ENCODE measurements at places on chromosomes 13 and 19.

- H3K36me3 ChIP-seq, result peaks cover 6% of the 10 kb centered on the region
- H3K27me3 ChIP-seq, result no peaks in the 10 kb centered on the region
- no peak for DNase-seq
Observed at GRCh38 chr19:3658004-3658869, 31.6 kb upstream of the CACTIN start.

DNA sequence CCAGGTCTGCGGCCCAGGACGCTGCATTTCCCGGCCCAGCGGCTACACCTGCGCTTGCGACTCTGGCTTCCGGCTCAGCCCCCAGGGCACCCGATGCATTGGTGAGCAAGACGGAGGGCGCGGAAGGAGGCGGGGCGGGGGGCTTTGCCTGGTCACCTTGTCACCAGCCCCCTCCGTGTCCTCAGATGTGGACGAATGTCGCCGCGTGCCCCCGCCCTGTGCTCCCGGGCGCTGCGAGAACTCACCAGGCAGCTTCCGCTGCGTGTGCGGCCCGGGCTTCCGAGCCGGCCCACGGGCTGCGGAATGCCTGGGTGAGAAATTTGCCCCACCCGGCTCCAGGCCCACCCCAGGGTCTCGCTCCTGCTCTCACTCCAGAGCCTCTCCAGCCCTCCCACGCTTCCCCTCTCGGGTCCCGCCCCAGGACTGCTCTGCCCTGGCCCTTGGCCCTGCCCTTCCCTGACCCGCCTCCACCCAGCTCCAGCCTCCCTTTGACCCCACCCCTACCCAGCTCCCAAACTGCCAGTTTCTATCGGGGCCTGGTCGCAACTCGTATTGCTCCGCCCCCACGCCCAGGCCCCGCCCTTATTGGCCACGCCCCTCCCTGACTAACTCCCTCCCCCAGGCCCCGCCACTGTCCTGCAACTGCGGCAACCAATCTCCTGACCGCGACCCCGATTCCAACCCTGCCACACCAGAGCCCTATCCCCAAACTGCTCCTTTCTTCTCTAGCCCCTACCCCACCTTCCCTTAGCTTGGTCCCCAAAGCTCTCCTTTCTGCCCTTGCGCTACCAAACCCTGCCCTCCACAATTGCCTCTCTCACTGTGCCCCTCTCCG lies 8.6 kb downstream of the LTBP4 start:
- H3K36me3 ChIP-seq, result no peaks in the 10 kb centered on the region
- peaks cover 22% of the 10 kb centered on the region for H3K4me1 ChIP-seq
- peak; percentile 99 for DNase-seq
- H3K4me3 ChIP-seq, result peak overlapping the region; percentile 54

GRCh38 chr13:98977568-98978265 lies at the start of gene DOCK9:
Gene DOCK9 (minus strand): TSS chr13:98978064. CDS start chr13:98977909, 155 bp downstream.
- H3K4me3 ChIP-seq, result no peak within 1 kb of the TSS
- 0 out of 2 replicates have a peak within 1 kb of the TSS, but pooled peaks have one; percentile 14 for H3K27ac ChIP-seq
- no peaks in the 10 kb centered on the region for H3K36me3 ChIP-seq

DNA sequence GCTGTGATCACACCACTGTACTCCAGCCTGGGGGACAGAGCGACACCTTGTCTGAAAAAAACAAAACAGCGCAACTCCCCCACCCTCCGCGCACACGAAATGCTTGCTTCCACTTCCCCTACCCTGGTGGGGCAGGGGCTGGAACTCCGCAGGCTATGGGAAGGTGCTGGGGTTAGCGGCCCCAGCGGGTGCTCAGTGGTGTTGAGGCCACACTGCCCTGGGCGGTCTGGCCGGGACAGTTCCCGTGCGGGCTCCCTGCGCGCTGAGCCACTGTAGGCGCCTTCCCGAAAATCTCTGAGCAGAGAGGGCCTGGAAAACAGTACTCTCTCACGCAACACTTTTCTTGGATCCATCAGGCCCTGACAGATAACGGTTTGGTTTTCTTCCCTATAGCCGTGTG lies 1.1 kb upstream of the WTIP start:
- peak overlapping the region; percentile 74 for H3K4me3 ChIP-seq
- H3K27ac ChIP-seq, result no peak overlapping the region
- H3K4me1 ChIP-seq, result peaks cover 18% of the 10 kb centered on the region
- H3K27me3 ChIP-seq, result peaks cover 22% of the 10 kb centered on the region
- no peaks in the 10 kb centered on the region for H3K36me3 ChIP-seq

- no peaks in the 10 kb centered on the region for H3K4me1 ChIP-seq
- no peak for DNase-seq
- no peaks in the 10 kb centered on the region for H3K27me3 ChIP-seq
- H3K36me3 ChIP-seq, result no peaks in the 10 kb centered on the region
- no peak overlapping the region for H3K4me3 ChIP-seq
Observed at GRCh38 chr19:35106291-35106583, 9.4 kb upstream of the FXYD3 start.

GRCh38 chr13:30725326-30726085 lies 9.8 kb upstream of the ALOX5AP start:
- H3K27me3 ChIP-seq, result no peaks in the 10 kb centered on the region
- H3K36me3 ChIP-seq, result no peaks in the 10 kb centered on the region
- no peak for DNase-seq
- H3K4me1 ChIP-seq, result no peaks in the 10 kb centered on the region
- H3K4me3 ChIP-seq, result no peak overlapping the region

- no peaks in the 10 kb centered on the region for H3K27me3 ChIP-seq
- no peak for DNase-seq
- H3K27ac ChIP-seq, result no peak overlapping the region
Observed at GRCh38 chr13:59883885-59884284, 279.8 kb downstream of the DIAPH3 start.

GRCh38 chr13:111115061-111115964 lies at the start of gene ARHGEF7:
Gene ARHGEF7 (plus strand): TSS chr13:111115310. CDS start chr13:111115527, 217 bp downstream.
- peaks cover 32% of the 10 kb centered on the region for H3K27me3 ChIP-seq
- no peak for DNase-seq
- peaks cover 3% of the 10 kb centered on the region for H3K4me1 ChIP-seq
- no peaks in the 10 kb centered on the region for H3K36me3 ChIP-seq
